ENCODE measurements at places on chromosomes 11 and 22.

DNA sequence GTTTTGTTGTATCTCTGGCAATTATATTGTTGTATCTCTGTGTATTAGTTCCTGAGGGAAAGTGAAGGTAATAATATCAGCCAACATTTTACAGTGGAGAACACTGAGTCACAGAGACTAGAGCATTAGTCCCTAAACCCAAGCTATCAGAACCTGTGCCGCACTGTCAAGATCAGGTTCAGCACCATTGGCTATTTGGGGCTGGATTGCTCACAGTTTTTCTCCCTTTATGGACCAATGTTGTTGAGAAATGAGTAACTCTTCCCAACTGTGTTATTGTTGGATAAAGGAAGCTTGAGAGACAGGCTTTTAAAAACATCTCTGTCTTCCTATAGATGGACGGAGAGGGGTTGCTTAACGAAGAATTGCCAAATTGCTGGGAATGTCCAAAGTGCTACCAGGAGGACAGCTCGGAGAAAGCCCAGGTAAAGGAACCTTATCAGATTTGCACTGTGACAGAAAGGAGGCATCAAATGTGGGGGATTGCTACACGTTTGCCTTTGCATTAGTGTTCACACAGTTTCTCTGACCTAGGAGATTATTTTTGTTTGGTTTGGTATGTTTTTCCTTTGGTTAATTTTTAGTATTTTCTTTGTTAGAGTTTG is 18.2 kb upstream of the GRK2 start:
- no peak for DNase-seq

DNA sequence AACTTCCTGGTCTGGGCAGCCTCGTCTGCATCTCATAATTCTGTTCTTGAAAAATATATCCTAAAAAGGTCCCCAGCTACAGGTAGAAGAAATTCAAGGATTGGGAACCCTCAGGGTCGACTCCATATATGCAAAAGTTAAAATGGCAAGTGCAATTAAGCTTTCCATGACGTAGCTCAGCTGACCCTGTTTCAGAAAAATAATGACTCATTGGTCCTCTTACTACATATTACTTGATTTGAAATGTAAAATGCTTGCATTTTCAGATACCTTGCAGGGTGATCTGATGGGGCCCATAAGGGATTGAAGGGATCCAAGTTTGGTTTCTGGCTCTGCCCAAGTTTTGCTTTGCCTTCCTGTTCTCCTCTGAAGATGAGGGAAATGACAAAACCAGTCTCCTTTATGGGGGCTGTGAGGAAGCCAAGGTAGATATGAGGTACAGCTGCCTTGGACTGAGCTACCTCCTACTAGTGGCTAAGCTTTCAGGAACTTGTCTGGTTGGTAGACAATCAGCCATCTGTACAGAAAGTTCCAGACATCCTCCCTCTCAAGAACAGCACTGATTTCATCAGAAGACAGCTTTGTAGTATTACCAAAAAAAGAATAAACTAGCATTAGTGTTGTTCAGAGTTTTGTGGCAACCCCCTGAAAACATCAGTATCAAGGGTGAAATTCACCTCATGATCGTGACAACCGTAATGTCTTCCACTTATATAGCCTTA is 177.3 kb downstream of the DBX1 start:
- no peak for DNase-seq

GRCh38 chr11:2149864-2150847 is 10.9 kb downstream of the INS start:
- DNase-seq = peak; percentile 31

GRCh38 chr11:13277768-13278608 is at the start of gene BMAL1:
Gene BMAL1, plus strand, starts transcription at chr11:13277790. Its CDS starts 76,519 bp downstream, at chr11:13354309.
- peak; percentile 75 for DNase-seq

DNA sequence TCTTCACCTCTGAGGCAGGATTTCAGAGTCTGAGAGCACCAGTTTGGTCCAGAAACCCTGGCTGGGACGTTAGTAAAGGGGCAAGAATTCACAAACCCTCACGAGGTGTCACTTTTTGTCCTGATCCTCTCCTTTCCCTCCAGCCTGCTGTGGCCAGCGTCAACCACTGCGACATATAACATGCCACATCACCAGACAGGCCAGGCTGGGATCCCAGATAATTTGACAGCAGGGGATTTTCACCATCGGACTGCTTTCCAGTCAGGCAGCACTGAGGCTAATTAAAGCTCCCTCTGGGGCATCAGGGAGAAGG is 36.8 kb upstream of the RBFOX2 start:
- no peak for DNase-seq

- DNase-seq = no peak
These were observed 4.9 kb upstream of the MUC2 start for GRCh38 chr11:1069740-1070139.

- DNase-seq = no peak
These were observed 54.9 kb downstream of the ME3 start for GRCh38 chr11:86617502-86617901.

GRCh38 chr11:73412308-73412707 is 36.1 kb downstream of the RELT start:
- no peak for DNase-seq

DNA sequence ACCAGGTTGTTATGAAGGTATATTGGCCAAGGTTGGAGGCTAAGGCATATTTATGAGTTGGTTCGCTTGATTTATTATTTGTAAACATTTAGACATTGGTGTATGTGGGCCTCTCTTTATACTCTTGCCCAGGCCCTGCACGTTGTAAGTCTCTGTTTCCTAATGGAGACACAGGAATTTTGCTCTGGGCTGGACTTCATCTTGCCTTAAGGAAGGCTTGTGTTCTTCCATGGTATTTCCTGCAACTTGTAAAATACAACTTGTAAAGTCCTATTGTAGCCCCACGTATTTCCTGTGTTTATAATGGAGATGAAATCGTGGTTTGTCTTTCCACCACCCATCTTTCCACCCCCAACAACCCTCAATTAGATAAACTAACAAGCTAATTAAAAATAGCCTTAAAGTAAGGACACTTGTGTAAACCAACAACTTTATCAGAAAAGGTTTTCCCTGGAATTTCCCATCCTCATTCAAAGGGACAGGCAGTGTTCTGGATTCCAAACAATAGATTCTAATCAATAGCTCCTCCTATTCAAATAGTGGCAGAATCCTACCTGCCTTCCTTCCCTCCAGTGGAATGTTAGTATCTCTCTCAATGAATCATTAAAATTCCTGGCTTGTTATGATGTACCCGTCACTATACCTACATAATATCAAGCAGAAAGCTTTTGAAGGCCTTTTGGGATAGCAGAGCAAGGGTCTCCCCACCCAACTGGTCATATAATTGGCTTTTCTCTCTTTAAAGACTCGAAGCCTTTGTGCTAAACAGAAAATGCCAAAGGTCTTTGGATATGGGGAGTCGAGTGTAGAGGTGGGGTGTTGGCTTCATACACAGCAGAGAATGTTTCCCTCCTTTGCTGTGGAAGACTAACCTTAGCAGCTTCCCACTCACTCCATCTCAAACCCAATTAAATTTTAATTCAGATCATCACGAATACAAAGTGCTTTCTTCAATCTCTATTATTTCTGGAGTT is 77.1 kb downstream of the UBASH3B start:
- DNase-seq = no peak

GRCh38 chr11:8026982-8027381 is 39.8 kb downstream of the EIF3F start:
- no peak for DNase-seq

DNA sequence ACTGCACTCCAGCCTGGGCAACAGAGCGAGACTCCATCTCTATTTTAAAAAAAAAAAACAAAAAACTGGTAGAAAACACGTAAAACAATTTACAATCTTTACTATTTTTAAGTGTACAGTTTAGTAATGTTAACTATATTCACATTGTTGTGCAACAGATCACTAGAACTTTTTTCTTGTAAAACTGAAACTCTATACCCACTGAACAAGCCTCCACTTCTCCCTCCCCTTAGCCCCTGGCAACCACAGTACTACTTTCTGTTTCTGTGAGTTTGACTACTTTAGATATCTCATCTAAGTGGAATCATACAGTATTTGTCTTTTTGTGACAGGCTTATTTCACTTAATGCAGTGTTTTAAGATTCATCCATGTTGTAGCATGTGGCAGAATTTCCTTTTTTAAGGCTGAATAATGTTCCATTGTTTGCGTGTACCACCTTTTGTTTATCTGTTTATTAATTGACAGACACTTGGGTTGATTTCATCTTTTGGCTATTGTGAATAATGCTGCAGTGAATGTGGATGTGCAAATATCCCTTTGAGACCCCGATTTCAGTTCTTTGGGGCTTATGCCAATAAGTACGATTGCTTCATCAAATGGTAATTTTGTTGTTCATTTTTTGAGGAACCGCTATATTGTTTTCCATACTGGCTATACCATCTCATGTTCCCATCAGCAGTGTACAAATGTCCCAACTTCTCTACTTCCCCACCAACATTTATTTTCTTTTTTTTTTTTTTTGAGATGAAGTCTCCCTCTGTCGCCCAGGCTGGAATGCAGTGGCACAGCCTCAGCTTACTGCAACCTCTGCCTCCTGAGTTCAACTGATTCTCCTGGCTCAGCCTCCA is 11.0 kb downstream of the DDB2 start:
- peak; percentile 46 for DNase-seq

DNA sequence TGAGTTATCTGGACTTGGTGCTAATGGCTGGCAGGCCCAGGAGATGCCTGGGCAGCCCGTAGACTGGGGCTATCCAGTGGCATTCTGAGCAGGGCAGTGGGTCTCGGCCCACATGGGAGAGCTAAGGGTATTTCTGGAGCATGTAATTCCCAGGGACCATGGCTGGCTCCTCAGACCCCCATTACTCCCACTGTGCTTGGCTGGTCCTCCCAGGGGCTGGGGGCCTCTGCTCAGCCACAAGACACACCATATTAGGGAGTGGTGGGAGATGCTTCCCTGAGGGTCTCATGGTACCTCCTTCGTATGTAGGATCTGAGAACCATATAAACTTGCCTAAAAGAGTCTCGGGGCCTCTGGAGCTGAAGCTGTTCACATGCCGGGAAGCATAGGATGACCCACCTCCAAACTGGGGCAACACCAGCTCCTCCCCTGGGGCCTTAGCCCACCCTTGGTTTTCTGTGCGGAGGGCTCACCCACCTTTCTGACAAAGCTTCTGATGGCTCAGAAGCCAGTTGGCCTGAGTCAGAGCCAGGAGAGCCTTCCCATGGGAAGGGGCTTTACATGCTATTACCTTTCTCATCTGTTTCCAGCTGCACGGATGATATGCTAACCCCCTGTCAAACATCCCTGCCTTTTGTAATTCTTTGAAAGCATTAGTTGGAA is 9.5 kb upstream of the FTH1 start:
- no peak for DNase-seq

GRCh38 chr22:46619830-46620501 is at the start of gene GRAMD4:
Gene GRAMD4, plus strand, starts transcription at chr22:46620386. Its CDS starts 6,414 bp downstream, at chr22:46626800.
- peak; percentile 40 for DNase-seq

- DNase-seq = no peak
These were observed 1468.6 kb downstream of the BRD1 start for GRCh38 chr22:48358886-48359612.

DNA sequence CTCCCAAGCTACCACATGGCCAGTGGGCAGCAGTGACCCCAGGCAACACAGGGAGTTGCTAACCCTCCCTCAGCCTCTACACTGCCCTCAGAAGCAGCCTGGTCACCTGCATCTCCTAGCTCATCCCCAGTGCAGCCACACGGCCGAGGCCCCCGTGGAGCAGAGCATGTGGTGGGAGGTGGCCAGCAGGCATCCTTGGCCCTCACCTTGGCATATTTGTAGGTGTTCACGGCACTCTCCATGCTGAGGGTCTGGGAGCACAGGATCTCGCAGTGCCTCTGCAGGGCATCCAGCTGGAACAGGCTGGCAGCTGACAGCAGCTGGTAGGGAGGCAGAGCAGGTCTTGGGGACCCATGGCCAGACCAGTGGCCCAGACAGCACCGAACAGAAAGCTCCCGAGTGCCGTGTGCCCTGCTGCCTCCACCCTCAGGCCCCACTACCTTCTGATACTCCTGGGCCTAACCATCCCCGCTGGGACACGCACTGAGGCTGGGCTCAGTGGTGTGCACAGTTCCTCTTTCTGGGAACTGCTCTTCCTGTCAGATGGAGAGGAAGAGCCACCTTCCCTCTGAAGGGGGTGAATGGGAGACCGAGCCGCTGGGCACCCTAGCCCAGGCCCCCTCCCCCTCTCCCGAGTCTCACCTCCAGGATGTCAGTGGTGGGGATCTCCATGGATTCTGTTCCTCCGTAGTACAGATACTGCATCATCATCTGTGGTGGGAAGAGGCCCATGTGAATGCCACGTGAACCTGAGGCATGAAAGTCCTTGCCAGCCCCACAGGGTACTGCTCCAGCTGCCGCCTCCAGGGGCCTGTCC is 48.8 kb downstream of the NAT10 start:
- DNase-seq = peak; percentile 34

DNA sequence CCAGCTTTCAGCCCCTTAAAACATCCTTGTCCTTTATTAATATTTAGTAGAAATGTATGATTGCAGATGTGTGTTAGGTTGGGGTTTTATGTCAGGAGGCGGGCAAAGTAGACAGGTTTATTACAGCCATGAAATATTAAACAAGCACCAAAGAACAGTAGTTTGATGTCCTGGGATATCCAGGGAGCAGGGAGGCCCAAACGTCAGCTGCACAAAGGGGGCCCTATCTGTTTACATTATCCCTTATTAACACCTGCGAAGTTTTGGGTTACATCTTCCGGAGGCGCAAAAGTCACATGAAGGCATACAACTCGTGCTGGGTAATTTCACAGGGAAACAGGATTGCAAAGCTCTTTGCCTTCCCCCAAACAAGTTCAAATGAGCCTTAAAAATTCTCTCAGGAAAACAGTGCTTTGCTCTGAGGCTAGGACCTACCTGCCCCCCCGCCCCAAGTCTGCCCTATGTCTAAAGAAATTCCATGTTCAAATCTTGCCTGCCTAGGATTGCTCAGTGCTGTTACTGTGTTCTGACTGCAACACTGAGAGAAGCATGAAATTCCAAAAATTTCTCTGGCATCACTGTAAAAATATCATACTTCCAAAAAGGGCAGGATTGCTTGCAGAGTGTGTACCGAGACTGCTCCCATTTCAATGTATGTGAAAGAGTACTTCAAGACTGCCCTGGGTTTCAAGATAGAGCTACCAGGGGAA is 8.9 kb downstream of the MN1 start:
- no peak for DNase-seq

- DNase-seq = no peak
These were observed 52.8 kb downstream of the SERGEF start for GRCh38 chr11:17960091-17960490.

GRCh38 chr11:20035701-20036601 is 124.3 kb downstream of the DBX1 start:
- DNase-seq = no peak
